ENCODE measurements at places on chromosomes 11 and 22.

GRCh38 chr11:122068141-122068540, 47.9 kb downstream of the BLID start:
- no peak for DNase-seq

DNA sequence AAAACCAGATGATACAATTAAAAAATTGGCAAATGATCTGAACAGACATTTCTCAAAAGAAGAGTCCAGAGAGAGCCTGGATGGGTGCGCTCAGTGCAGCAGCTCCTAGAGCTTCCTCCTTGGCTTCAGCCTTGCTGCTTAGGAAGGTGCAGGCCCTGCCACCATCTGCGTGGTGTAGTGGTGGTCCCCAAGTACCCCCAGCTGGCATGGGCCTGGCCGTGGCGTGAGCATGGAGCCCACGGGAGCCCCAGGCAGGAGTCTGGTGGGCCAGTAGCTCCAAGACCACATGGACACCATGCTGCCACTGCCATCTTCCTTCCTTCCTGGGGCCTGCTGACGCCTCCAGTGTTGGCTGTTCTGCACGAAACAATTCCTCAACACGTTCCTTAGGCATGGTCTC, 20.5 kb downstream of the THY1 start:
- DNase-seq, result no peak

GRCh38 chr11:61163021-61163420, 1.8 kb upstream of the VPS37C start:
- no peak for DNase-seq

- DNase-seq, result no peak
These were observed 25.1 kb upstream of the PLAAT3 start for GRCh38 chr11:63639199-63639832.

Data from astrocyte of the cerebellum (primary cell).